ENCODE measurements at places on chromosomes 6 and 20.

- DNase-seq: no peak
Measured at GRCh38 chr20:19448632-19449031, 236.2 kb downstream of the SLC24A3 start.

- DNase-seq: no peak
Measured at GRCh38 chr20:5840411-5841002, 90.3 kb downstream of the SHLD1 start.

- no peak for DNase-seq
Measured at GRCh38 chr6:105692613-105693215, 289.8 kb upstream of the PREP start.

DNA sequence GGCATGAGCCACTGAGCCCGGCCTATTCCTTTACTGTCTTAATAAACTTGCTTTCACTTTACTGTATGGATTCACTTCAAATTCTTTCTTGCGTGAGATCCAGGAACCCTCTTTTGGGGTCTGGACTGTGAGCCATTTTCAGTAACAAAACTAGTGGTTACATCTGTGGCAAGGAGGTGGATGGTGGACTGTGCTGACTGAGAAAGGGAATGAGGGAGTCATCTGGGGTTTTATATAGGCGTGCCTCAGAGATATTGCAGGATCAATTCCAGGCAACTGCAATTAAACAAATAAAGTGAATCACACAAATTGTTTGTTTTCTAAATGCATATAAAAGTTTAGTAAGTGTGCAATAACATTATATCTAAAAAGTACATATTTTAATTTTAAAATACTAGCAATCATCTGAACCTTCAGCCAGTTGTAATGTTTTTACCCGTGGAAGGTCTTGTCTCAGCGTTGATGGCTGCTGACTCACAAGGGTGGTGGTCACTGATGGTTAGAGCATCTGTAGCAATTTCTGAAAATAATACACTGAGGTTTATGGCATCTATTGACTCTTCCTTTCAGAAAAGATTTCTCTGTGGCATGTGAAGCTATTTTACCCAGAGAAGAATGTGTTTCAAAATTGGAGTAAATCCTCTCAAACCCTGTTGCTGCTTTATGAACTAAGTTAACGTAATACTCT is 111.4 kb upstream of the FKBP1C start:
- no peak for DNase-seq

DNA sequence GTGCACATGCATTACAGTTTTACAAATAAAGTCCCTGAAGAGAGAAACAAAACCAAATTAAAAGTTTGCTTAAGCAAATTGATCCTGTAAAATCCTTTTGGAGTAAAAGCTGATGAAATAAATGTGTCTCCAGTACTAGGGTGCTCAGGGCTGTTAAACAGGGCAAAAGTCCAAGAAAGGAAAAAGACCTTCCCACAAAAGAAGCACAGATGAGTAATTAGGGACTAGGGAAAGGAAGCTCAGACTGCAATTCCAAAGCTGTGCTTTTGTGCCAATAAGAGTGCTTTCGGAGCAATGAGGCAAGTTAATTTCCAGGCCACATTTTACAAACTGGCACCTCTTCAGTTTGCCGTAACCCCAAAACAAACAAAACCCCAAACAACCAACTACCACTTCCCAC is 10.4 kb upstream of the RNF182 start:
- no peak for DNase-seq

DNA sequence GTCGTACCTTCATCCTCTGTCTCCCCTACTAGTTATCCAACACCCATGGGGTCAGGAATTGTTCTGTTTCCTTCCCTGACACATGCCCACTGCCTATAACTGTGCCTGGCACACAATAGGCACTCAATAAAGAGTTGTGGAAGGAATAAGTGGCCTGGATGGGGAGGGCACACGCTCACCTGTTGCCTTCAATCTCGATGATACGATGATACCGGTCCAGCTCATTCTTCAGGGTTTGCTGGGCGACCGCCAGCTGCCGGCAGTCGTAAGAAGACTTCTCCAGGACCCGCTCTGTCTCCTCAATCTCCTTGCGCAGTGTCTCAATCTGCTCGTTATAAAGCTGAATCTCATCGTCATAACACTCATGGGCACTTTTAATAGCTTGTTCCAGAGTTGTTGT is 32.5 kb downstream of the BFSP1 start:
- DNase-seq: no peak

DNA sequence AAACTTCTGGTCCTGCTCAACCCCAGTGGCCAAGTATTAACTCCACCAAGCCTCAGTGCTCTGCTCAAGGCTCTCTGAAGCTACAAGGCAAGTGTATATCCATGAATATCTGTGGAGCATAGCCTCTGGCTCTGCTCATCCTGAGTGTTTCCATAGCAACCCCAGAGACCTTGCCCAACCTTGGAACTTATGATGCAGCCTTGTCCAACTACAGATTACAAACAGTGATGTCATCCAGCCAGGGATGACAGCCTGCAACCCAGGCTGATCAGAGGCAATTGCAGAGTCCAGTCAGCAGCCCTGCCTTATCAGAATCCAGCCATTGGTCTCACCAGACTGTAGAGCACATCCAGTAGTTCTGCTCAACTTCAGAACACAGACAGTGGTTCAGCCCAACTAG is 65.5 kb upstream of the SPACA1 start:
- DNase-seq: no peak

- no peak for DNase-seq
Measured at GRCh38 chr6:69059413-69059812, 424.3 kb downstream of the ADGRB3 start.

GRCh38 chr6:82614518-82614917 is 250.9 kb downstream of the TPBG start:
- DNase-seq: no peak

- DNase-seq: no peak
Measured at GRCh38 chr20:12110711-12111110, 193.0 kb downstream of the BTBD3 start.

DNA sequence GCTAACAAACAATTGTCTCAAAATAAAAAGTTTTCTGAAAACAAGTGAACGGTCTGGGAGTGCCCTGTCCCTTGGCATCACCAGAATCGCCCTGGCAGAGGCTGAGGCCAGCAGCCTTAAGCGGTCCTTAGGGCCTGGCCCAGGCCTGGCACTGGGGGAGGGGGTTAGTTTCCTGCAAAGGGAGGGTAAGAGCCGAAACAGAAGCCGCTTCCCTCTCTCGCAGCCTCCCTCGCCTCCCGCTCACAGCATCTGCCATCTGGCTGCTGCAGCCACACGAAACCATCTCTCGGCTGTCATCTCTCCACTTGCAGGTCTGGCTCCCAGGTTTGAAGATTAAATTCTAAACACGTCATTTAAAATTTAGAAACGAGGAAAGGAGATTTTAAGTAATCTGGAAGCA is 31.5 kb downstream of the PMEPA1 start:
- DNase-seq: no peak

GRCh38 chr20:64279826-64280459 is 24.4 kb downstream of the PCMTD2 start:
- no peak for DNase-seq

GRCh38 chr6:35674594-35674993 is 14.1 kb downstream of the FKBP5 start:
- no peak for DNase-seq

GRCh38 chr6:76683985-76684384 is 611.5 kb upstream of the IMPG1 start:
- no peak for DNase-seq

Data from activated T-cell treated with anti-CD3 and anti-CD28 coated beads, Interleukin-2, amount 50 U/mL, for 48 hours (primary cell).